ENCODE measurements at places on chromosomes 5 and 9.
A peak's percentile ranks its signal among the peaks of the same experiment; 100 is the strongest.

DNA sequence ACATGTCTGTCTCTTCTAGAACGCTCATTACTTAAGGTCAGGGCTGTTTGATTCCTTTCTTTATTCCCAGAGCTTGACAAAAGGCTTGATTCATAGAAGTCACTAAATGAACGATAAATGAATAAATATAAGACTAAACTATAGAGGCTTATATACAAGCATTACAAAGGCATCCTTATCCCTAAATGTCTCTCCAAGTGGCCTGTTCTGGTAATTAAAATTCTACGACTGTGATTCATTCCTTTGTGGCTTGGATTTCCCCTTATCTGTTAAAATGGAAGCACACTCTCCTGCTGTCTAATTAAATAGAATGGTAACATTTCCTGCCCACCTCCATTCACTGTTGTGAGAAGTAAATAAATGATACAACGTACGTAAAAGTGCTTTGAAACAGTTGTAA is 49.5 kb downstream of the C7 start:
- DNase-seq: no peak

DNA sequence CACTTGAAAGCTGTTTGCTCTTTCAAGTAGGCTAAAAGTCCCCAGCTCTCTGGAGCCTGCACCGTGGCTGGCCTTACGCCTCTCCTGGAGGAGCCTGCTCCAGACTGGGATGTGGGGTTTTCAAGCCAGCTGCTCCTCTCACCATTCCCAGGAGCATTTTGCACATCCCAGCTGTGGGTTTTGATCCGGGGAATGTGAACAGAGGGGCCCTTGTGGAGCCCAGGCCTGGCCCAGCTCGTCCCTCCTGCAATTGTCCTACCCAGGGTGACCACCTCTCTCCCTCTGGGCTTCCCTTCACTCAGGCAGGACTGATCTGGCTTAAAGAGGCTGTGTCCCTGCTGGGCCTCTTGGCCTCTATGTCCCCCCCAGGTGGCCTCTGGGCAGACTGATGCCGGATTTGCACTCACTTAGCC is 32.5 kb upstream of the TIFAB start:
- no peak for DNase-seq

DNA sequence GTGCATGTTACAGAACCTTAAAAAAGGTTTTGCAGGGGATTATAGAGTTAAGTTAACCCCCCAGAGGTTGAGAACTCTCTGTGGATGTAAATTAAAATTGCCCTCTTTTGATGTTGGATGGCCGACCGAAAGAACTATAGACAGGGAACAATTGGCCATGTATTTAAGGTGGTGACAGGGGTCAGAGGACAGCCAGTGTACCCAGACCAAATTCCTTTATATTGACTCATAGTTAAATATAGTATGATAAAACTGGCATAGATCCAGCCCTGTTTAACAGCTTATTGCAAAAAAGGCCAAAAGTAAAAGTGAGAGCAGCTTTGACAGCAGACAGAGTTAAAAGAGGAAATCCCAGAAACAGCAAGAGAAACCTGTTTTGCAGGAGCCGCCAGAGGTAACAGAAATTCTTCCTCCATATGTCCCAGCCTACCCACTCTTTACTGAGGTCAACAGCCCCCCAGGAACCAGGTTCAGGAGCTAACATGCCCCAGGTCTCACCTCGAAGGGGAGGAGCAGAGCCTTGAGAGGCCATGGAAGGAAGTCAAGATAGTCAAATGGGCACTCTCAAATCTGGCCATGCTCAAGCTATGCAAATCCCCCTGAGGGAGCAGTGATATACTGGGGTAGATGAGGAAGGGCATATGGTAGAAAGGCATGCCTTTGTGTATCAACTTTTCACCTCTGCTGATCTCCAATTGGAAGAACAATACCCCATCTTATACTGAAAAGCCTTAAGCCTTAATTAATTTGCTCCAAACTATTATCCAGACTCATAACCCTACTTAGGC is 156.4 kb upstream of the COX7C start:
- DNase-seq: no peak

- no peak for DNase-seq
These were observed 787 bp upstream of the N4BP3 start for GRCh38 chr5:178112545-178112944.

GRCh38 chr5:10761933-10762775 is 1.1 kb upstream of the DAP start:
- DNase-seq: no peak

DNA sequence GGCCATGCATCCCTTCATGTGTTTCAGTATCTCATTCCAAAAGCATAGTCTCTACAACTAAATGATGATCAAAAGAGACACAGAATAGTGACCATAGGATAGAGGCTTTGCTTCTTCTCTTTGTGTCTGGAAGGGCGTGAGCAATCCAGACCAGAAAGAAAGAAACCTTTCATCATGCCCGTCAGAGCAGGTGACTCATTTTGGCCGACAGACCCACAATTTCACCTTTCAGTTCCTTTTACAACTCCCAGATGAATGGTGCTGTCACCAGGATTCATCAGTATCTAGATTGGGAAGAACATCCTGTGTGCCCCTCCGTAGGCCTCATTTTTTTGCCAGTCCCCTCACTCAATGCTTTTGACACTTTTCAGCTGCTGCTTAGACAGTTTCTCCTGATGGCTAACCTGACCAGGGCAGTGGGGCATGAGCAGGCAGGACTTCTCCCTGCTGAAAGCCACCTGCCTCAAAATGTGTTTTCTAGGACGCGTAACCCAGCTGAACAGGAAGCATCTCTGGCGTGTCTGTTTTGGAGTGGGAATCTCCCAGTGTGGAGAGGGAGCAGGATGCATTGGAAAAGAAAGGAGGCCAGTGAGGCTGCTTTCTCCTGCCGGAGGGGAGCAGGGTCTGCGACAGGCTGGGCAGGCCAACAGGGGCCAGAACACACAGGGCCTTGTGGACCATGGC is 21.2 kb downstream of the ABLIM3 start:
- DNase-seq: no peak

GRCh38 chr5:170597109-170597751 is 93.4 kb downstream of the KCNIP1 start:
- peak; percentile 55 for DNase-seq

DNA sequence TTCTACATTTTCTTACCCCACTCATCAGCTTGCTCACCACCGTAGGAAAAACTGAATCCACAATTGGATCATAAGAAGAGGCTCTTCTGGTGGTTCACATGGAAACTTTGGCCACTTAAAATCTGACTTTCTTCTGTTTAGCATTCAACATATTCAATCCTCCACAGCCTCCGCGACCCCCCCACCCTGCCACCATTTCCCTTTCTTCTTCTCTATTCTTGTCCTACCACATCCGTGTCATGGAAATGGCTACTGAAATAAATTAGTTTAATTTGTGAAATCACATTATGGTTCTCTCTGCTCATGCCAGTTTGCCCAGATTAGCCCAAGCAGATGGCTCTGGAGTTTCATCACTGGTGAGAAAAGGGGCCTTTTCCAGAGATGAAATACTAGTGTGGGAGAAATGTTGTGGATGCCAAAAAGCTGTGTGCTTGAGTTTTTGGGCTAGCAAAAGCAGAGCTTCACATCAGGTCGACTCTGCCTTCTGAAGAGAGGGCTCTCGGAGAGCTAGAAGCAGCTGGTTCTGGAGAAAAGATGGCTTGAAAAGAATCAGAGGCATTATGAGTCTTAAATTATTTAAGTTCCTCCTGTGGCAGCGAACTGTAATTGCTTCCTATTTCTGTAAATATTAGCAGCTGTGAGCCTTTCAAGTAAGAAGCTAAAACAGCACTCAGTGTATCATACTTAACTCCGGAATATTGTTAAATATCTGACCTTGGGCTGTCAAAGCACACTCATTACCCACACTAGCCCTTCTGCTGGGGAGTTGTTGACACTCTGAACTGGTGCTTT is 107.1 kb downstream of the MAT2B start:
- DNase-seq: no peak

GRCh38 chr9:116691607-116692006 is 4.5 kb downstream of the TRIM32 start:
- no peak for DNase-seq

- DNase-seq: no peak
These were observed 304.0 kb downstream of the TUSC1 start for GRCh38 chr9:25374281-25374680.

GRCh38 chr9:130003943-130004552 is 38.9 kb downstream of the FNBP1 start:
- no peak for DNase-seq

- no peak for DNase-seq
These were observed 207.1 kb downstream of the DCP2 start for GRCh38 chr5:113183694-113184093.

GRCh38 chr5:149549461-149550267 is 1.6 kb downstream of the CSNK1A1 start:
- peak; percentile 26 for DNase-seq

DNA sequence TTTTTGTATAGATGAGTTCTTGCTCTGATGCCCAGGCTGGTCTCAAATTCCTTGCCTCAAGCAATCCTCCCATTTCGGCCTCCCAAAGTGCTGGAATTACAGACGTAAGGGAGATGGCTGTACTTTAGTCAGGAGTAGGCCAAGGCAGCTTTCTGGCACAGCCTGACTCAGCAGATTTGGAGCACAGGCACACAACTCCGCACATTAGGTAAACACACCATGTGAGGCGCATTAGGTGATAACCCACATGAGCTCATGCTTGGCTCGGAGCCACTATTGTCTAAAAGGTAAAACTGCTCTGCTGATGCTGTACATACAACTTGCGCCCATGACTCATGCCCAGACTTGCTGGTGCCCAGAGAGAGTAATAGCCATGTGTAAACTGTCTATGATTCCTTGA is 1157.9 kb downstream of the TAF11L14 start:
- DNase-seq: no peak

DNA sequence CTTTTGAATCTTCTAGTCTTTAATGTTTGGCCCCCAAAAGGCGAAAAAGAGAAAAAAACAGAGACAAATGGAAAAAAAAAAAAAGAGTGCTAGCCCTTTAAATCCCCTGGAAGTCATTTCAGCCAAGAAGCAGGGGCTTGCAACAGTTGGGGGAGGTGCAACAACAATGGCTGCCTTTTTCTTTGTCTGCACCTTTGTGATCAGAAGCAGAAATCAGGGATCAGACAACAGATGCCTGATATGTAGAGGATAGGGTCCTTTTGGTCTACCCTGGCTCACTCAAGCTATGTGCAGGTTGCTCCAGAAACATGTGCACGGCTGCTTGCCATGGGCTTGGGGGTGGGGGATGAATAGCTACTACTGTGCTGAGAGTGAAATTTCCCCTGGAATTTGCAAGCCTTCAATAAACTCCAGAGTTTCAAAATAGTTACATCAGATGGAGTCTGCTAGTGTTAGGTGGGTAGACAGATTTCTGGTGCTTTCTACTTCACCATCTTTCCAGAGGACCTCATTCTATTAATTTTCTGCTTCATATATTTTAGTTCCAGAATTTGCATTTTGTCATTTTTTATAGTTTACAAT is 150.9 kb downstream of the FGF18 start:
- DNase-seq: no peak

- no peak for DNase-seq
These were observed 292.7 kb upstream of the RASA1 start for GRCh38 chr5:86974955-86975354.

GRCh38 chr9:130112538-130113151 is 58.9 kb downstream of the GPR107 start:
- DNase-seq: no peak

DNA sequence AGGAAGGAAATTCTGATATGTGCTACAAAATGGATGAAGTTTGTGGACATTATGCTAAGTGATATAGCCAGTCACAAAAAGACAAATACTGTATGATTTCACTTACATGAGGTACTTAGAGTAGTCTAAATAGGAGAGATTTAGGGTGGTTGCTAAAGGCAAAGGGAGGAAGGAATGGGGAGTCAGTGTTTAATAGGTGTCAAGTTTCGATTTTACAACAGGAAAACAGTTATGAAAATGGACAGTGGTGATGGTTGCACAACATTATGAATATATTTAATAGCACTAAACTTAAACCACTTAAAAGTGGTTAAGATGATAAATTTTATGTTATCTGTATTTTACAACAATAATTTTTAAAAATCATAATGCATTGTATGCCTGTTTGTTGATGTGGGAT is 40.4 kb upstream of the ECM2 start:
- DNase-seq: no peak

DNA sequence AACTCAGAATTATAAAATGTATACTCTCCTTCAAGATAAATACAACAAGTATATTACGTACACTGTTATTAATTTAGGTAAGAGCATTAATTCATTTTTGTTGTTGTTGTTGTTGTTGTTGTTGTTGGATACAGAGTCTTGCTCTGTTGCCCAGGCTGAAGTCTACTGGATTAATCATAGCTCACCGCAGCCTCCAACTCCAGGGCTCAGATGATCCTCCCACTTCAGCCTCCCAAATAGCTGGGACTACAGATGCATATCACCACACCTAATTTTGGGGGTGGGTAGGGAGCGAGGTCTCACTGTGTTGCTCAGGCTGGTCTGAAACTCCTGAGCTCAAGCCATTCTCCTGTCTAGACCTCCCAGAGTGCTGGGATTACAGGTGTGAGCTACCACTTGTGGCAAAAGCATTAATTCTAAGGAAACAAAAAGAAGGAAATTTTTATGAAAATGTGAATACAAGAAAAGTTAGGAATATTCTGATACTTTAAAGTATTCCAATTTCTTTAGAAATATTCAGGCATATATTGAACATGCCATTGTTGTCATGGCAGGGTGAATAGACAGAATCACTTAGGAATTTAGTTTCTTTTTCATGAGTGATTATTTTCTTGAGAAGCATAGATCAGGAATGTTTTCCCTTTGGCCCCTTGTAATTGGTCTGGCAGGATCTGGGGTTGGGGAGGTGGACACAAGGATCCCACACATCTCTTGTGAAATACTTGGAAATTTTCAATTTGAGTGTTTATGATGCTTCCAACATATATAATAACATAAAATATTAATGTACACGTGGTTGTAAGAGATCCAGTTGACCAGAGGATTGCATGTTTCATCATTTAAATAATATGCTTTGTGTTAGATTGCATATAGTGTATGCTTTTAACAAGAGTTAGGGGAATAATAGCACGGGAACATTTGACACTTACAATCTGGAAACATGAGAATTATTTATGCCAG is 263.6 kb downstream of the FANCC start:
- DNase-seq: no peak

- no peak for DNase-seq
These were observed 220.0 kb downstream of the PDE4D start for GRCh38 chr5:59673438-59674058.

GRCh38 chr5:8907168-8907868 is 638.6 kb downstream of the SEMA5A start:
- DNase-seq: no peak

GRCh38 chr9:99373912-99374311 is 151.8 kb downstream of the SEC61B start:
- no peak for DNase-seq

DNA sequence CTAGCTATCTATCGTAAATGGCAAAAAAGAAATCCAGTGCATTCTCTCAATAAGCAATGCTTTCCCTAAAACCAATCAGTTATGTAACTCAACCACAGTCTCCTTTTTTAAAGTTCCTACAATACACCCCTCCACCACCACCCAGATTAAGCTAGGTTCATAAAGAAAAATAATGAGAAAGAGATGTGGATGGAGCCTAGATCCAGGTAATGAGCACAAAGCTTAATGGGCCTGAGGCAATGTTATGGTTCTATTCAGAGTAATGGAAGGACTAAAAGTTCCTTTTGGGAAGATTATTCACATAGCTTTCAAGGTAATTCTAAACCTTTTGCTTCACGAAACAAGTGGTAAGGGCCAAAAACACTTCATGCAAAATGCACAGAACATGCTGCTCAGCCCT is 113.5 kb downstream of the MPDZ start:
- no peak for DNase-seq

GRCh38 chr5:35129276-35129675 is 81.5 kb upstream of the AGXT2 start:
- no peak for DNase-seq

- no peak for DNase-seq
These were observed 812.9 kb upstream of the ZNF608 start for GRCh38 chr5:125559296-125559695.

GRCh38 chr9:82560036-82560435 is 502.9 kb downstream of the RASEF start:
- DNase-seq: no peak
